ENCODE measurements at places on chromosomes 4 and X. TPM values are rescaled to one million over a fixed set of nuclear protein-coding genes. Genes with fewer than 3 reads are reported as not detected.

The MMGT1 gene
- 3.4 TPM for polyA plus RNA-seq

The FAM149A gene
- polyA plus RNA-seq = 12.0 TPM

The DNAAF6 gene
- polyA plus RNA-seq = not detected

The ATP11C gene
- polyA plus RNA-seq = 21.8 TPM

The MED28 gene
- polyA plus RNA-seq = 6.3 TPM

The FATE1 gene
- polyA plus RNA-seq = not detected

The STPG2 gene
- polyA plus RNA-seq = not detected

The WNK3 gene
- 10.7 TPM for polyA plus RNA-seq

The TRPC5OS gene
- polyA plus RNA-seq = 0.02 TPM

The SYTL5 gene
- 1.2 TPM for polyA plus RNA-seq

The GPR78 gene
- not detected for polyA plus RNA-seq

The BCORL1 gene
- 2.0 TPM for polyA plus RNA-seq

The SHOX gene
- not detected for polyA plus RNA-seq

The ATP2B3 gene
- not detected for polyA plus RNA-seq

The SPANXB1 gene
- polyA plus RNA-seq = not detected

The LRCH2 gene
- 0.06 TPM for polyA plus RNA-seq

The GPR143 gene
- 0.46 TPM for polyA plus RNA-seq

The KIAA0232 gene
- polyA plus RNA-seq = 11.4 TPM

The DMRTC1B gene
- not detected for polyA plus RNA-seq

The HERC5 gene
- 1.5 TPM for polyA plus RNA-seq

The GC gene
- polyA plus RNA-seq = 3,030 TPM

The HGFAC gene
- 100 TPM for polyA plus RNA-seq

The TMEM192 gene
- polyA plus RNA-seq = 18.3 TPM

The DDX53 gene
- polyA plus RNA-seq = not detected

The EIF4E gene
- 32.0 TPM for polyA plus RNA-seq

The ADD1 gene
- 71.3 TPM for polyA plus RNA-seq

The KLHL5 gene
- 27.3 TPM for polyA plus RNA-seq

The FGB gene
- polyA plus RNA-seq = 19,021 TPM

The SH3RF1 gene
- 2.7 TPM for polyA plus RNA-seq

The GYPA gene
- not detected for polyA plus RNA-seq
